ENCODE measurements at places on chromosomes 12 and 14.

DNA sequence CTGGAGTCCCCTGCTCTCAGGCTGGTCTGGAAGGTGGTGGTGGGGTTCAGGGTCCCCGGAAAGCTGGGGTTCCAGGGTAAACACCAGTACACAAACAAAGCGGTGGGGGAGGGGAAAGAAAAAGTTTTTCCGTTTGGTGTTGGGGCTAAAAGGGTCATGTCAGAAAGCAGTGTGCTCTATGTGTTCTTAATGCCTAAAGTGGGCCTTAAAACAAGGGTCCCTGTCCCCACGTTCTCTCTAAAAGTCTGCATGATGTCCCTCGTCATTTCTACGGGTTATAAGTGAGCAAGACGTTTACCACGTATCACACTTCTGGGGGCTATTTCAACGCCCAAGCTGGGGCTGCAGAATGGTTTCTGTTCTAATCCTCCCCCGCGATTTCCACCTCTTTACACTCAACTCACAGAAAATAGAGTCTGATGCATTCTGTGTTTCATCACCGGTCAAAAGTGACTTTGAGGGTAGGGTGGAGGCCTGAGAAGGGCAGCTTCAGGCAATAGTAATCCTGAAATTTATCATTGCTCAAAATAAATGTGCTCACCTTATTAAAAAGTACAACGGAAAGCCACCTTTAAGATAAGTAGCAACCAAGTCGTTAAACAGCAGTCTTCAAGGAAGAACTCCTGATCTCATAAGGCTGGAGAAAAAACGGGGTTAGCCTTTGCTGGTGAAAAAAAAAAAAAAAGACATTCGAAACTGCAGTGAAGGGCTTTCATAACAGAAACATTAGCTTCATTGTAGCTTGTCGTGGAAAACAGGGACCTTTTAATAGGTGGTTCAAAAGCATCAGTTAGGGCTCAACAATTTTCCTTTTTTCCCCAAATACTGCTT is 63.9 kb upstream of the PTGR2 start:
- DNase-seq, result peak; percentile 37

DNA sequence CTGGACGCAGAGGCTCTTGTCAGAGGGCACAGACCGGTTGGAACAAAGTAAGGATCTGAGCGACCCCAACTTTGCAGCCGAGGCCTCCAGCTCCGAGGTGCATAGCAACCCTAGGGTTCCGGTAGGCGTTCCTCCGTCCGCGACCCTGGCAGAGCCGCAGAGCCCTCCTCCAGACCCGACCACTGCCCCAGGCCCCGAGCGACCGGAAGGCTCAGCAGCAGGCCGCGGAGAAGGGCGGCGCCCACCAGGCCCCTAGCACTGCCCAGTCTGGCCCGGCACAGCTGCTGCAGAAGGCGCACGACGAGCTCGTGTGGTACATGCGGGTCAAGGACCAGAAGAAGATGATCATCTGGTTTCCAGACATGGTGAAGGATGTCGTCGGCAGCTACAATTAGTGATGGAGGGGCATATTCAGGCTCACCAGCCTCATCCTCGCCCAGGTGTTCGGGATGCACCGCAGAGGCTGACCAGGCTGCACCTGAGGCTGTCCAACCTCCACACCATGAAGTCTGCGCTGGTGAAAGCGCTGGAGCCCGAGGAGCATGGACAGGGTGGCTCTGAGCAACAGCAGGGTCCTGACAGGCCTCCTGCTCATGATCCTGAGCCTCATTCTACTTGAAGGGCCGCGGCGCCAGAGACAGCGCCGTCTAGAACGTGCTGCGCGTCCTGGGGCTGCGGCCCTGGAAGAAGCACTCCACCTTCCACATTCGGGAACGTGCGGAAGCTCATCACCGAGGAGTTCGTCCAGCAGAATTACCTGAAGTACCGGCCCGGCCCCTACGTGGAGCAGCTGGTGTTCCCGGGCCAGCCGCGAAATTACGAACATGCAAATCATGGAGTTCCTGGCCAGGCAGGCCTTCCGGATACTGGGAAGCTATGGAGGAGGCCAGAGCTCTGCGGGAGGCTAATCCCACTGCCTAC is 24.5 kb downstream of the CAPS2 start:
- DNase-seq, result no peak

GRCh38 chr12:7784701-7785100 is 4.5 kb upstream of the NANOG start:
- no peak for DNase-seq

GRCh38 chr14:97046967-97047366 is 249.8 kb downstream of the VRK1 start:
- no peak for DNase-seq

DNA sequence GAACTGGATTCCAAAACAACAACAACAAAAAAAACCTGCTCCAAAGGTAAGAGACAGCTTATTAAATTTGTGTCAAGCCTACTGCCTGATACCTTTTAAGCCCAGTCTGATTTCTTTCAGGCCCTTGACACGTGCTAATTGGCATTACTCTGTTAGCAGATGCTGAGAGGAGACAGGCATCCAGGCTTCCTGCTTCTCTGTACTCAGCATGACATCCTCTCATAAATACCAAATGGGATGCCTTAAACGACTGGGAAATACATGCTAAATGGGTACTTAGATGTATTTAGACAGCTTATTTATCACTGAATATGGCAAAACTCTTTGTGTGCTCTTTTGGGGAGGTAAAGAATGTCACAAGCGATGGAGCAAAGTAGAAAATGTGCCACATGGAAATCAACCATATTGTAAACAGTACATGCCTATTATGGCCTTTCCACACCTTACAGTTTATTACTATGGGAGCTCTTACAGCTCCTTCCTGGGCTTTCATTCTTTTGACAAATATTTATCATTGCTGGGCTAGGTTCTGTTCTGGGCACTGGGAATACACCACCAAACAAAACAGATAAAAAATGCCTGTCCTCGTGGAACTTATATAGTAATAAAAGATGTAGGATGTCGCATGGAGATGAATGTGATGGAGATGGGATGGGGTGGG is 11.5 kb upstream of the PCED1B start:
- no peak for DNase-seq

- no peak for DNase-seq
Observed at GRCh38 chr12:7608184-7608911, 57.4 kb downstream of the APOBEC1 start.

DNA sequence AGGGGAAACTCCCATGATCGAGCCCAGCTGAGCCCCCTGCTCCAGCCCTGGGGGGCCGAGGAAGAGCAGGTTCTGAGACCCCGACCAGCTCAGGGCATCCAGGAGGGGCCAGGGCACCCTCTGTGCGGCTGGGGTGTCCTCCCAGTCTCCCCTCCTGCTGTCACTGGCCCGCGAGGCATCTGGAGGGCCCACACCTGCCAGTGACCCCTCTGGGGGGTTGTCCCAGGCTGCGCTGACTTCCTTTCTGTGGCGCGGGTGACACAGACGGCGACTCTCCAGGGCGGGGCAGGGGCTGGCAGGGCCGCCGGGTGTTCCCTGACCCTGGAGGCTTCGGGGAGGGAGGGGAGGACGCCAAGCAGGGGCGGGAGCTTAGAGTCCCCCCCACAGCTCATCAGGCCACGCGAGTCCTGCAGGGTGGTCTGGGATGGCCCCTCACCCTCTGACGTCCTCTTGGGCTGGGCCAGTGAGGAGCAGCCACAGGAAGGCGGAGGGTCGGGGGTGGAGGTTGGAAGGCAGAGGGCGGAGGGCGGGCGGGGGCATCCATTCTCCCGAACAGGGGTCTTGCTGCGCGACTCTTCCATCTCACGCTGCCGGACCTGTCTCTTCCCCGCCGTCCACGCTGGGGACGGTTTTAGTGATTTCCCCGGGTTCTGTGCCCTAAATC is 38.6 kb upstream of the FBRSL1 start:
- no peak for DNase-seq

DNA sequence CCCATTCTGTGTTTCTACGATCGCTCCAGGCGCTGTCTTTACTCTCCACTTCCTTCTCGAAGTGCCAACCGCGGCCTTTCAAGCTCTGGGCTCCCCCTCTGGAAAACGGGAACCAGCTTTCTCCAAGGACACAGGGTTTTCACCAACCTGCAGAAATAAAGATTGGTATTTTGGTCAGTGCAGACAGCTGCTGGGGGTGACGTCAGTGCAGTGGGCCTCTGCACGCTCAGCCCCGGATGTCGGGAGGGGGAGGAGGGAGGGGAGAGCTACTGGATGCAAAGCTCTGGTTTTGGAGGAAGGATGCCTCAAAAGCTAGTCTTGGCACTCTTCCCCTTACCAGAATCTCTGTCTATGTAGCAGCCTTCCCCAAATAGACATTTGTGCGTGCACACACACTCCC is 19.9 kb downstream of the HRK start:
- DNase-seq, result no peak

GRCh38 chr14:100804138-100804537 is 21.8 kb upstream of the MEG3 start:
- DNase-seq, result no peak

GRCh38 chr12:11026118-11026517 is 3.7 kb upstream of the TAS2R19 start:
- no peak for DNase-seq

GRCh38 chr14:71526388-71526787 is 405.8 kb upstream of the RGS6 start:
- DNase-seq, result no peak

- DNase-seq, result no peak
Observed at GRCh38 chr14:88310449-88310848, 12.6 kb downstream of the KCNK10 start.

DNA sequence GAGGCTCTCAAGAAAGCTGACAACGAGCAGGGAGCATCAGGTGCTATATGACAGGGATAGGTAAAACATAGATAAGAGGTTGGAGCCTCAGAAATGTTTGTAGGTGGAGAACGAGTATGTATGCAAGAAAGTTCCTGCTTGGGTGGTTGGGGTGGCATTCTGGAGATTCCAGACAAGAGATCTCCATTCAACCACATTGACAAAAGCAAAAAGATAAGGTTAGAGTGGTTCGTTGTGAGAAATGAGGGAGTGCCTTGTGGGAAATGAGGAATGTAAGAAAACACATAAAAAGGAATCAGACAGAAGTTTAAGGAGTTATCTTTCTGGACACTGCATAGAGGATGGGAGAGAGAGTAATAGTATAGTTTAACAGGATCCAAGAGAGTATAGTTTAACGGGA is 290.3 kb downstream of the DPF3 start:
- DNase-seq, result no peak

- DNase-seq, result no peak
Observed at GRCh38 chr12:111411185-111411764, 5.6 kb downstream of the SH2B3 start.

- no peak for DNase-seq
Observed at GRCh38 chr14:64507376-64508156, 3.0 kb downstream of the ZBTB1 start.

DNA sequence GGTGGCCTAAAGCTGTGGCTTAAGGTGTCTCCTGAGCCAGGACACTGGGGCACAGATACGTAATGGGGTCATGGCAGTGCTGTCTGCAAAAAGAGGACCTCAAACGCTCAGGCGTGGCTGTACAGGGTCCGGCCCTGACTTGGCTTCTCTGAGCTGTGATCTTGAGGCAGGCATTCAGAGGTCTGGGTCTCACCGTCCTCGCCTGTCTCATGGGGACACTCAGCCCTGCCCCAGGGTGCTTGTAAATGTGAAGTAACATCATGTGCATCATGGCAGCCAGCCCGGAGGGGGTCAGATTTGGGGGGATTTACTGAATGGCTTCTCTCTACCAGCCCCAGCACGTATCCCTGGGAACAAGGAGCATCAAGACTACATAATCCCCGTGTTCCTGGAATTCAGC is 28.8 kb downstream of the DIO3 start:
- DNase-seq, result no peak

Measured in stimulated activated effector memory CD8-positive, alpha-beta T cell treated with anti-CD3 and anti-CD28 coated beads, Interleukin-12 subunit alpha, Interleukin-12 subunit beta, amount 100 ng/mL, for 72 hours (primary cell).